ENCODE measurements at places on chromosomes 2 and 18. TPM values are rescaled to one million over a fixed set of nuclear protein-coding genes. Genes with fewer than 3 reads are reported as not detected.

DNA sequence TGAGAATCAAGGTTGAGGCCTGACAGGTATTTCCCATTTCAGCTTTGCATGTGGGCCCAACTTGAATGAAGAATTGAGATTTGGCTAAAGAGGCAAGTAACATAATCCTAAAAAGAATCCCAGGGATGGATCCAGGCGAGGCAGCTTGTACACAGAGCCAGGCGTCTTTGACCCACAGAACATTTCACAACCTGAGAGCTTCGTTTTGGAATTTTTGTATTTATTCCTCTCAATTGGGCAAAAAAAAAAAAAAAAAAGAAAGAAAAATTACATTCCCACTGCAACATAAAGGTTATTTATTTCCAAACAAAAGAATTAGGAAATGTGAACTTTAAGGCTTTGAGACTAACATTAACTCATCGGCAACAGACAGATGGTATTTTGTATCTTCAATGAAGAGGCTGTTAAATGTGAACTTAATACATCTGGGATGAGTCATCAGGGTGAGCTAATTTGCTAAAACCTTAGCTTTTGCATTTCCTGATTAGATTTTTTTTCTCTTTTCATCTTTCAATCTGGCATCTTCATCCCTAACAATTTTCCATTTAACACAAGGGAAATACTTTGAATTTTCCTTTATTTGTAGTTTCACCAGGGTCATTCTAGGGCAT, 478.5 kb upstream of the TNP1 start:
- H3K27me3 ChIP-seq, result no peaks in the 10 kb centered on the region
- no peak for DNase-seq
- H3K4me1 ChIP-seq, result no peaks in the 10 kb centered on the region
- H3K4me3 ChIP-seq, result no peak overlapping the region
- H3K36me3 ChIP-seq, result no peaks in the 10 kb centered on the region

DNA sequence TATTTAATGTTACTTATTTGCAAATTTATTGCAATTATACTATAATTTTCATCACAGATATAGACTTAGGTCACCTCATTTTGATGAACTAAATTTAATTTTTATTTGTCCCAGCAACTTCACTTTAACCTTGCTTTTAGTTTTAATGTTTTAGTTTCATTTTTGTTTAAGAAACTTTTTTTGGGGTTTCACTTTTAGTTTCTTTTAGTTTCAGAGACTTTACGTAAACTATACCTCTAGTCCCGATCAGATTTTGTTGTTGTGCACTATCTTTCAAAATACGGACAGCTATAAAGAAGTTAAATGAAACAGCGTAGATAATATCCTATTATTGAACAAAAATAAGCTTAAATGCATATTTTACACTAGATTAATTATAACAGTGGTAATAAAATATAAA, 460.5 kb downstream of the ERBB4 start:
- H3K4me3 ChIP-seq, result no peak overlapping the region
- H3K27me3 ChIP-seq, result no peaks in the 10 kb centered on the region
- H3K4me1 ChIP-seq, result no peaks in the 10 kb centered on the region

Gene SIX3
- total RNA-seq, result not detected

Gene ANKRD29
- total RNA-seq, result 0.26 TPM

- H3K27me3 ChIP-seq, result peaks cover 8% of the 10 kb centered on the region
- no peak overlapping the region for H3K27ac ChIP-seq
- H3K36me3 ChIP-seq, result peaks cover 4% of the 10 kb centered on the region
These were observed 112.8 kb upstream of the NCK2 start for GRCh38 chr2:105631922-105632321.

Gene CHRND
- not detected for total RNA-seq

Gene DNAH7
- total RNA-seq, result not detected

GRCh38 chr18:49893036-49893435, 79.7 kb upstream of the ACAA2 start:
- no peak overlapping the region for H3K27ac ChIP-seq
- H3K4me1 ChIP-seq, result no peaks in the 10 kb centered on the region
- no peak overlapping the region for H3K4me3 ChIP-seq
- H3K36me3 ChIP-seq, result no peaks in the 10 kb centered on the region
- DNase-seq, result no peak

Gene BOLL
- total RNA-seq, result not detected

DNA sequence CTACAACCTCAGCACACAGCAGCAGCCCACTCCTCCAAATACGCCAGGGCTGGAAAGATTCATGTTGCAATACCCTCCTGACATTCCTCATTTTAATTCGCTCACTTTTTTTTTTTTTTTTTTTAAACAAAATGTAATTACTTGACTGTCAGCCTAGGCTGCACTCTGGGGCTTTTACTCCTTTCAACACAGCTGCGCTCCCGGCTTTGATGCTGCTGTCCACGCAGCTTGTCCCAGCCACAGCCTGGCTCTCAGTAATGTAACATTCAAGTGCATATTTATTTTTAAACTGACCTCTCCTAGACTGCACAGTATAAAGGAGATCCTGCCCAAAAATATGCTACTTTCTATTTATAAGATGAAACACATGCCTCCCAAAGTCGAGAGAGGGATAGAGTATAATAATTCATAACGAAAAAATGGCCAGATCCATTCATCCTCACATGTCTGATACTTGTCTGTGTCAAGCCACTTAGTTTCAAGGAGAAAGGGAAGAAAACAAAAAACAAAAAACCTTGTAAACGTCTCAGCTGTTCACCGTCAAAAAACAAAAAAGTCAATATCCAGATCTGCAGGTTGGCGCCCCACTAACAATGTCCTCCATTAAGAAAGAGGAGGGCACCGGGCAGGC, 949 bp downstream of the CDC42EP3 start:
- peak overlapping the region; percentile 97 for H3K27ac ChIP-seq
- peaks cover 42% of the 10 kb centered on the region for H3K4me1 ChIP-seq
- H3K4me3 ChIP-seq, result peak overlapping the region; percentile 97
- no peak for DNase-seq
- no peaks in the 10 kb centered on the region for H3K27me3 ChIP-seq
- no peaks in the 10 kb centered on the region for H3K36me3 ChIP-seq

DNA sequence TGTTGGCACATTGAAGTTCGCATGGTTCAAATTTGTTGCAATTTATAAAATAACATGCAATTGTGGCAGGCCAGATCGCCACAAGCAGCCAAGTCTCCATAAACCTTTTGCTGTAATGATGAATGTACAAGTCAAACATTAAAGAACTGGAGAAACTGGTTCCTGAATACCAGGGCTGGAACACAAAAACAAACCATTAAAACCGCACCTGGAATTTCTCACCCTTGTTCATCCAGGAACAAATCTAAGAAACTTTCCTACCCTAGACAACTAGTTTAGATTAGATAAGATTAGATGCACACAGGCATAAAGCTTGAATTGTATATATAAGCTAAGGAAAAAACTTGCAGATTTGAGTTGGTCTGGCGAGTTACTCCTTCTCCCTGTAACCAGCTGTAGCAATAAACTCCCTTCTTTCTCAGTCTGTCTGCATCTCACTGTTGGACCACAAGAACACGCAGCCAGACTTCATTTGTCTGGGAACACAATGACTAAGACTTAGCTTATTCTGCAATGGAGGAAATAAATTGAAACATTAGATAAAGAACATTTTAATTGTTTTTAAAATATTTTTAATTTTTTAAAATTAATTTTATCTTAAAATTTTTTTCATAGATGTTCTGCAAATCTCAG, 1835.5 kb upstream of the LRRTM1 start:
- H3K4me1 ChIP-seq, result no peaks in the 10 kb centered on the region
- H3K27me3 ChIP-seq, result no peaks in the 10 kb centered on the region
- DNase-seq, result no peak
- H3K4me3 ChIP-seq, result no peak overlapping the region

- H3K36me3 ChIP-seq, result peaks cover 2% of the 10 kb centered on the region
- H3K4me3 ChIP-seq, result peak overlapping the region; percentile 80
- peaks cover 47% of the 10 kb centered on the region for H3K27me3 ChIP-seq
- no peak overlapping the region for H3K27ac ChIP-seq
These were observed 981 bp downstream of the RAMP1 start for GRCh38 chr2:237860273-237860935.

Gene CROCC2
- not detected for total RNA-seq

- H3K27ac ChIP-seq, result no peak overlapping the region
- no peaks in the 10 kb centered on the region for H3K36me3 ChIP-seq
- peaks cover 11% of the 10 kb centered on the region for H3K4me1 ChIP-seq
- DNase-seq, result no peak
- no peak overlapping the region for H3K4me3 ChIP-seq
These were observed 18.8 kb upstream of the CD207 start for GRCh38 chr2:70854411-70854810.

GRCh38 chr2:33209976-33210375, 263.2 kb downstream of the LTBP1 start:
- no peak overlapping the region for H3K4me3 ChIP-seq
- peaks cover 5% of the 10 kb centered on the region for H3K27me3 ChIP-seq
- H3K27ac ChIP-seq, result no peak overlapping the region
- peaks cover 4% of the 10 kb centered on the region for H3K4me1 ChIP-seq
- no peak for DNase-seq

Gene TNFRSF11A
- 3.1 TPM for total RNA-seq

Gene BMP10
- not detected for total RNA-seq

Gene RFX8
- total RNA-seq, result 0.44 TPM
